Glutamatergic neuron (in vitro differentiated cells): ENCODE measurements at places on chromosomes 5 and 9. TPM values are rescaled to one million over a fixed set of nuclear protein-coding genes. Genes with fewer than 3 reads are reported as not detected.

MAMDC2 gene
- 0.22 TPM for total RNA-seq

WDR31 gene
- total RNA-seq, result 1.3 TPM

CYLC2 gene
- not detected for total RNA-seq

SLC6A18 gene
- not detected for total RNA-seq

SLC6A3 gene
- total RNA-seq, result 22.4 TPM

PCDHGA4 gene
- 8.2 TPM for total RNA-seq

TUSC1 gene
- 7.4 TPM for total RNA-seq

PCDHA9 gene
- 18.9 TPM for total RNA-seq

ZDHHC12 gene
- 18.2 TPM for total RNA-seq

GPX8 gene
- 2.7 TPM for total RNA-seq

ADAMTS19 gene
- total RNA-seq, result 22.1 TPM

MRPS27 gene
- total RNA-seq, result 30.1 TPM

AQP3 gene
- 2.9 TPM for total RNA-seq

PCDHGC5 gene
- total RNA-seq, result 4.0 TPM

PIP5K1B gene
- total RNA-seq, result 0.27 TPM

SOHLH1 gene
- not detected for total RNA-seq

CTXN3 gene
- not detected for total RNA-seq

SLC1A1 gene
- total RNA-seq, result 0.10 TPM

ZDHHC21 gene
- total RNA-seq, result 15.2 TPM

SELENOP gene
- 0.61 TPM for total RNA-seq

PCDHB11 gene
- 10.6 TPM for total RNA-seq

HAPLN1 gene
- 2.9 TPM for total RNA-seq

CDKN2B-AS1 gene
- total RNA-seq, result not detected

NR6A1 gene
- total RNA-seq, result 51.0 TPM
